Left ventricle myocardium superior (tissue), 1 donor: ENCODE measurements at places on chromosomes 1 and 21. TPM values are rescaled to one million over a fixed set of nuclear protein-coding genes. Genes with fewer than 3 reads are reported as not detected.

Gene GBP4
- 8.8 TPM for total RNA-seq

Gene CRYBG2
- not detected for total RNA-seq

Gene POU3F1
- total RNA-seq = not detected

Gene PTPN7
- 0.92 TPM for total RNA-seq

Gene GNG12
- 34.1 TPM for total RNA-seq

Gene RNF19B
- 13.3 TPM for total RNA-seq

Gene PLA2G2C
- not detected for total RNA-seq

Gene PLA2G2D
- not detected for total RNA-seq

Gene KCNE1
- 5.3 TPM for total RNA-seq

Gene CFHR4
- total RNA-seq = not detected

Gene BNIPL
- 0.32 TPM for total RNA-seq

Gene SPOCD1
- total RNA-seq = not detected

Gene MAEL
- total RNA-seq = 0.87 TPM

Gene UBE2U
- total RNA-seq = 1.2 TPM

Gene DSCAM
- not detected for total RNA-seq

Gene ABCG1
- 11.1 TPM for total RNA-seq

Gene CFHR2
- not detected for total RNA-seq

Gene IL19
- not detected for total RNA-seq

Gene SERTAD4
- total RNA-seq = 4.1 TPM

Gene HSD3B2
- total RNA-seq = not detected

Gene KISS1
- not detected for total RNA-seq

Gene BROX
- total RNA-seq = 25.4 TPM

Gene TNNT2
- total RNA-seq = 10,350 TPM

Gene OR2T8
- not detected for total RNA-seq

Gene KRTAP13-4
- not detected for total RNA-seq

Gene NBPF4
- not detected for total RNA-seq

Gene MATN1
- not detected for total RNA-seq

Gene IFNLR1
- total RNA-seq = 3.7 TPM

Gene LCE1D
- not detected for total RNA-seq

Gene FCN3
- total RNA-seq = 19.3 TPM

Gene CDA
- total RNA-seq = 2.9 TPM
